ENCODE measurements at places on chromosomes 16 and 17.
A peak's percentile ranks its signal among the peaks of the same experiment; 100 is the strongest.

GRCh38 chr16:84442416-84443145, 61.9 kb downstream of the MEAK7 start:
- no peak for DNase-seq
- no peaks in the 10 kb centered on the region for H3K36me3 ChIP-seq
- H3K27ac ChIP-seq, result no peak overlapping the region
- H3K4me1 ChIP-seq, result peaks cover 18% of the 10 kb centered on the region
- H3K4me3 ChIP-seq, result no peak overlapping the region

DNA sequence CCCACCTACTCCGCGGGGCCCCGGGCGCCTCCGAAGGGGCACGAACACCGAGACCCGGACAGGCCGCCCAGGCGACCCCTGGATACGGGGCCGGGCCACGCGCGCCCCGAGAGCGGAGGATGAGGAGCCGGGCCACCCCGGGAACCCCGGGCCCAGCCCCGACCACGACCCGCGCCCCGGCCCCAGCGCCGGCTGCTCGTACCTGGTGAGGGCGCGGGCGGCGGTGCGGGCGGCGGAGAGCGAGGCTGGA, 192 bp downstream of the FASN start:
- H3K4me1 ChIP-seq, result peaks cover 53% of the 10 kb centered on the region
- no peak for DNase-seq
- H3K27me3 ChIP-seq, result no peaks in the 10 kb centered on the region
- H3K4me3 ChIP-seq, result peak overlapping the region; percentile 57
- peaks cover 67% of the 10 kb centered on the region for H3K36me3 ChIP-seq

DNA sequence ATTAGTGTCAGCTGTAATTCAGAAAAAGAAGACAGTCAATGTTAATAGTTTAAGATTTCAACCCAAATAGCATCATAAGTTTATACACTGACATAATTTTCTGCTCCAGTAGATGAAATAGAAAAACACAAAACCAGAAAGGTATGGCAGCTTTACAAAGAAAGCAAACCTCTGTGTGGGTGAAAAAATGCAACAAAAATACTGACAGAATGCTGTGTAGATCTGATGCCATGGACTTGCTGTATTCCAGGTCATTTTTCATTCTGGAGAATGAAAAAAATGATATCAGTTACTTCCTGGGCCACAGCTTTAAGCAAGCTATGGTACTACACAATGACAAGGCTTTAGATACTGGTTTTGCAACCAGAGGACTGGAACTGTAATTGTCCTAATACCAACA, 116.0 kb downstream of the MAP2K4 start:
- H3K27ac ChIP-seq, result no peak overlapping the region
- peaks cover 12% of the 10 kb centered on the region for H3K36me3 ChIP-seq
- H3K27me3 ChIP-seq, result no peaks in the 10 kb centered on the region
- no peak for DNase-seq
- H3K4me3 ChIP-seq, result no peak overlapping the region

DNA sequence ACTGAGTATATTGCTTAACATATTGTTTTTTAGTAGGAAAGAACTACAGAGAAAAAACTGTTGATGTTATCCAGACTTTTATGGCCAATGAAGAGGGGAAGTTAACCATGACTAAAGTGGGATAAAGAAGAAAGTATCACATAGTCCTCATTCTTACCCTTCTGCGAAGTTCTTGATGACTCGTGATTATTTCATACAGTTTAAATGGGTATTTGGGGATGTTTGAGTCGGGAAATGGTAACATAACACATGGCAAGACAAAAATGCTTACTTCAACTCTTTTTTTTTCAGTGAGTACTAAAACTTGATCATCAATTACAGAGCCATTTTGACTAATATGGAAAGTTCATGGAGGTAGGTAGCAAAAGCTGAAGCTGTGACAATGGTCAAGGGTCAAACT, 4.9 kb downstream of the POLG2 start:
- no peak overlapping the region for H3K27ac ChIP-seq
- peaks cover 11% of the 10 kb centered on the region for H3K36me3 ChIP-seq
- no peak overlapping the region for H3K4me3 ChIP-seq
- H3K27me3 ChIP-seq, result no peaks in the 10 kb centered on the region

GRCh38 chr16:8585041-8585440, 5.3 kb downstream of the TMEM114 start:
- no peak for DNase-seq
- H3K36me3 ChIP-seq, result no peaks in the 10 kb centered on the region
- H3K4me3 ChIP-seq, result no peak overlapping the region
- no peak overlapping the region for H3K27ac ChIP-seq

GRCh38 chr16:73025151-73025855, 22.6 kb downstream of the ZFHX3 start:
- peaks cover 18% of the 10 kb centered on the region for H3K27me3 ChIP-seq
- H3K27ac ChIP-seq, result peak overlapping the region; percentile 61
- peaks cover 42% of the 10 kb centered on the region for H3K4me1 ChIP-seq
- H3K4me3 ChIP-seq, result no peak overlapping the region
- peak; percentile 52 for DNase-seq

DNA sequence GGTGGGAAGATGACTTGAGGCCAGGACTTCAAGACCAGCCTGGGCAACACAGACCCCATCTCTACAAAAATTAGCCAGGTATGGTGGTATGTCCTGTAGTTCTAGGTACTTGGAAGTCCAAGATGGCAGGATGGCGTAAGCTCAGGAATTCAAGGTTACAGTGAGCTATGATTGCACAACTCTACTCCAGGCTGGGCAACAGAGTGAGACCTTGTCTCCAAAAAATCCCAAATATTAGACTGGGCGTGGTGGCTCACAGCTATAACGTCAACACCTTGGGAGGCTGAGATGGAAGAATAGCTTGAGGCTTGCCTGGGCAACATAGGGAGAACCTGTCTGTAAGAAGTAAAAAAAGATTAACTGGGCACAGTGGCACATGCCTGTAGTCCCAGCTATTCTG, 30.8 kb downstream of the SUZ12 start:
- H3K36me3 ChIP-seq, result peaks cover 35% of the 10 kb centered on the region
- H3K4me3 ChIP-seq, result no peak overlapping the region
- no peaks in the 10 kb centered on the region for H3K27me3 ChIP-seq
- H3K27ac ChIP-seq, result no peak overlapping the region
- DNase-seq, result no peak
- H3K4me1 ChIP-seq, result no peaks in the 10 kb centered on the region

DNA sequence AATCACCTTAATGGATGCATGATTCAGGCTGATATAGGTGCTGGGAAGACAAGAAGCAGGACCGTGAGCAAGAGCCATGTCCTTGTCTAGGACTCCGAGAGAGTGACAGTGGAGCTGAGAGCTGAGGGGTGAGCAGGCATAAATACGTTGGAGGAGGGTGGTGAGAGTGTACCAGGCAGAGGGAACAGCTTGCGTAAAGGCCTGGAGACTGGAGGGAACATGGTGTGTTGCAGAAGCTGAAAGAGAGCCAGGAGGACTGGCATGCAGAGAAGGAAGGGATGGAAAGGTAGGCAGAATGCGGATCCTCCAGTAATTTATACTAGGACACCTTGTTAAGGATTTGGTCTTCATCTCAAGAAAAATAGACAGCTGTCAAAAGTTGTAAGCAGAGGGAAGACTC, 653.2 kb downstream of the HS3ST4 start:
- H3K27me3 ChIP-seq, result no peaks in the 10 kb centered on the region
- H3K36me3 ChIP-seq, result no peaks in the 10 kb centered on the region
- DNase-seq, result no peak
- H3K4me1 ChIP-seq, result no peaks in the 10 kb centered on the region

DNA sequence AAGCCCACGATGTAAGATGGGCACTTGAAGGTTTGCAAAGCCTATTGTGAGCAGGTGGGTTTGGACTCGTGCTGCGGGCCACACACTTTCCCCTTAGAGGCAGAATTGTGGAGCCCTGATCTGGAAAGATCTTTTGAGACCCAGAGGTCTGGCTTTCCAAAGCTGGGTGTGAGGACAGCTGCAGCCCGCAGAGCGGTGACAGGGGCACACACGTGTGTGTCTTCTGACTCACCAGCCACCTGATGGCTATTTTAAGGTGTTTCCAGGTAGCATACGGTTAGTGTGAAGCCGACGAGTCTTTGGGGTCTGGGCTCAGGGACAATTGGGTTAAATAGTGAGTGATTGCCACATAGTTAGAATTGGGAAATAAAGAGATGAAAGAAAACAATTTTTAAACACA, 108.9 kb upstream of the GSE1 start:
- no peak overlapping the region for H3K27ac ChIP-seq
- H3K4me1 ChIP-seq, result peaks cover 27% of the 10 kb centered on the region
- DNase-seq, result no peak
- no peak overlapping the region for H3K4me3 ChIP-seq
- peaks cover 3% of the 10 kb centered on the region for H3K36me3 ChIP-seq

- H3K36me3 ChIP-seq, result peaks cover 14% of the 10 kb centered on the region
- no peaks in the 10 kb centered on the region for H3K4me1 ChIP-seq
- no peak overlapping the region for H3K27ac ChIP-seq
- H3K4me3 ChIP-seq, result no peak overlapping the region
Observed at GRCh38 chr17:69523244-69523861, 108.9 kb downstream of the MAP2K6 start.

DNA sequence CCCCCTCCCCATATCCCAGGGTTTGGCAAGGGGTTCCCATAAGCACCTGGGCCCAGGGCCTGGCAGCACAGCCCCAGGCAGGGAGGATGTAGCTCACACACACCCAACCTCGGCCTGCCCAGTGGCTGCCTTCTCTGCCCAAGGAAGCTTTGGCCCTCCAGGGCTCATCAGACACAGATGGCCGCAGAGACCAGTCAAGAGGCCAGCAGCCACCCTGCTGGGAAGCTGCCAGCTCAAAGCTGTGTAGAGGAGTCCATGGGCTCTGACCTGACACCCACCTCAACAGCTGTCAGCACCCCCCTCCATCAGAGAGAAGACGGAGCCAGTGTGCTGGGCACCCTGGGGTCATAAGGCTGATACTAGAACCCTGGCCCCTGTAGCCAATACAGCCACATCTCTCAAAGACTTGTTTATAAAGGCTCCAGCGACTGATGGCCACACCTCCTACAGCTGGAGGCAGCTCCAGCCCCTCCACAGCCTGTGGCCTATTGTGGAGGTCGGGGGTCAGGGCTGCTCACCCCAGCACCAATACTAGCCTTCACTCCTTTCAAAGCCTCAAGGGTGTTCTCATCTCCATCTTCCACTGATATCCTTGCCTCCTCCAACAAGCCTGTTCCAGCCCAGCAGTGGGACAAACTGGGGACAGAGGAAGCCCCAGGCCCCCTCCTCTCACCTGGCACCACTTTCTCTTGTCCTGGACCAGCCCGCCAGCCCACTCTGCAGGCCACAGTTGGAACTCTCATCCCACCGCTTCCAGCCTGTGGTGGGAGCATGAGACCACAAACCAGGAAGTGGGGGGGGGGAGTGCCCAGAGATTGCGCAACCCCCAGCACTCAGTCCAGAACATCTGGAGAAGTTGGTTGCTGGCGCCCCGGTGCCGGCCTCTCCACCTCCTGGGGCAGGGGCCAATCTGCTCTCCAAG, 2.2 kb upstream of the MPG start:
- peaks cover 24% of the 10 kb centered on the region for H3K36me3 ChIP-seq
- no peak overlapping the region for H3K4me3 ChIP-seq
- peak overlapping the region; percentile 77 for H3K27ac ChIP-seq
- DNase-seq, result no peak
- H3K4me1 ChIP-seq, result peaks cover 81% of the 10 kb centered on the region
- peaks cover 21% of the 10 kb centered on the region for H3K27me3 ChIP-seq

DNA sequence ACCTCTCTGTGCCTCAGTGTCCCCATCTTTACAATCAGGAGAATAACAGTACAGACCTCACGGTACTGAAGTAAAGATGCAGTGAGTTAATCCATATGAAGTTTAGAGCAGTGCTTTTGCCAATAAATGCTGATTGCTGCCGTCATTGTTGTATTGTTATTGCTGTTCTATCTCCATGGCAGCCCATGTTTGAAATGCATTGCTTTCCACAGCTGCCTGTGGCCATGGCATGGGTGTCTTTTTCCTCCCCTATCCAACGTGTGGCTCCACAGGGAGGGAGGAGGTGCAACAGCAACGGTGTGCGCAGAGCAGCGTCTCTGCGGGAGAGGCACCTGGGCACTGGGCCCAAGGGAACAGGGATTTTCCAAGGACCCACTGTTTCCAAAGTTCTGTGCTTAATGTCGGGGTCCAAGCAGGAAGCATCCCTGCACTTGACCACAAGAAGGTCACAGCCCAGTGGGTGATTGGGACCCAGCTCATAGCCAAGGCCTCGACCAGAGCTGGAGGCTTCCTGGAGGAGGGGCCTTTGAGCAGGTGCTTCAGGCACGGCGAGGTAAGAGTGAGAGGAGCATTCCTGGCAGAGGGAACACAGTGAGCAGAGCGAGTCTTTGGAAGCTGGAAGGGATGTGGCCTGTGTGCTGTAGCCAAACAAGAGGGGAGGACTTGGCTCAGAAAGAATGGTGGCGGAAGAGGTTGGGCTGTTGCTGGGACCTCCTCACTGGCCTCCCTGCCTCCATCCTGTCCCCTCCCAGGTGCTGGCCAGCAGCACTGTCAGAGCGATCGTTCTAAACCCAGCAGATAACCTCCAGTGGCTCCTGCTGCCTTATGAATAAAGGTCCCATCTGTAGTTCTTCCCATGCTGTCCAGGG, 3.9 kb downstream of the RAI1 start:
- DNase-seq, result no peak
- no peaks in the 10 kb centered on the region for H3K27me3 ChIP-seq
- H3K36me3 ChIP-seq, result peaks cover 3% of the 10 kb centered on the region
- H3K4me3 ChIP-seq, result no peak overlapping the region
- peak overlapping the region; percentile 2 for H3K27ac ChIP-seq

DNA sequence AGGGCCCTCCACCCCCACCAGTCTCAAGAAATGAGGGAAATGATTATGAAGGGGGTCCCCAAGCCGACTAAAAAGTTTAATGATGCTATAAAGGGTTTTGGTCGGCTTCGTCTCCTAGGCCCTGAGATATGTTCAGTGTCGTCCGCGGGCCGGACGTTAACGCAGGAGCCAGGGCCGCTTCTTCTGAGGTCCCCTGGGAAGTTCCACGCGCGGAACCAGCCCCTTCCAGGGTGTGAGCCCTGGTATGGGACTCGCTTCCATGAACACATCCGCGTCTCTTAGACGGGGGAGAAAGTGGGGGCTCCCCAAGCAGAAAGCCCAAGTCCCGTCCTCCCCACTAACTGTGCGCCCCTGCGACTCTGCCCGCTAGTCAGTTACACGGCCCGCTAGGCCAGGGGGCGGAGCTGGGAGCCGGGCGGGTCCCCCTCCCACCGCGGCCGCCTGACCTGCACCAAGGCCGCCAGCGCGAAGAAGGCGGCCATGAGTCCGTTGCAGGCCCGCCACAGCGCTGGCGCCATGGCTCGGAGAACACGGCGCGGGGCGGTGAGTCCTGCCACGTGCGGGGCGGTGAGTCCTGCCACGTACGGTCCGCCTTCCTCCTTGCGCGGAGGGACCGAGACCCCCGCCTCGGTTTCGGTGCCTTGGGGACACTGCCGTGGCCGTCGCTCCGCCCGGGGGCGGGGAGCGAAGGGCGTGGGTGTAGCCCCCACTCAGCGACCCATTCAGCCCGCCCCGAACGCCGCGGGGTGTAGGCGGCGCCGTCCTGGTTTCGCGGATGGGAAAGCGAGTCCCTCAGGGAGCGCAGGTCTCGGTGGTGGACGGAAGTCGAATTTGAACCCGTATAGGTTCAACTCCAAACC, at the start of gene TMEM220:
TSS of gene TMEM220 (minus strand) at position 690 of the 860 bp plus-strand sequence. CDS start at position 518, 172 bp downstream.
- H3K4me3 ChIP-seq, result peak within 1 kb of the TSS; percentile 56
- H3K27me3 ChIP-seq, result no peaks in the 10 kb centered on the region
- peaks cover 19% of the 10 kb centered on the region for H3K4me1 ChIP-seq
- H3K36me3 ChIP-seq, result no peaks in the 10 kb centered on the region
